ENCODE measurements at places on chromosomes 6 and 20.
A peak's percentile ranks its signal among the peaks of the same experiment; 100 is the strongest.

DNA sequence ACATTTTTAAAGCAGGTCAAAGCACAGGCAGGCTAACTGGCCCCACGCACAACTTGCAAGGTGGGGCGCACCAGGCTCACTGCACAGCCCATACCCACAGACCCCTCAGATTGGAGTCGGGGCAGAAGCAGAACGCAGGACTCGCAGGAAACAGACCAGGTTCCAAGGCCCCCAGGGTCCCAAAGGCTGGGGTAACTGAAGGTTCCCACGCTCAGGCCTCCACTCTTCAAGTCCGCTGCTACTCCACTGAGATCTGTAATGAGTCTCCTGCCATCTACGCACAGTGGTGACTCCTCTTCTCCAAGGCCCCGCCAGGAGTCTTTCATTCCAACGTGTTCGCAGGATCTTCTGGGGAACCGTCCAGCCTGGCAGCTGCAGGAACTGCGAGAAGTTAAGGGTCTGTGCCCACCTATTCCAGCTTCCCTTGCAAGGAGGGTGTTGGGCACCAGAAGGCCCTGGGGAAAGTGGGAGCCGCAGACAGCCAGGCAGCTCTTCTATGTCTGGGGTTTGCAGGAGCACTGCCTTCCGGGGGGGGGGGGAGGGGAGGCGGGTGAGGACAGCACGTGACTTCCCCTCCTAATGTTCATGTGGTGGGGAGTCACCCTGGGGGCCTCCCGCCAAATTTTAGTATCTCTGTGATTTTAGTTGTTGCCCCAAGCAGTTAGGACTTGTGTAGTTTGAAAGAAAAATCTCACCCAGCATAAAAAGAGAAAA is 2.0 kb upstream of the TAF4 start:
- DNase-seq: no peak

GRCh38 chr20:8344106-8344505 is 212.0 kb downstream of the PLCB1 start:
- no peak for DNase-seq

- no peak for DNase-seq
These were observed 101.9 kb downstream of the QRSL1 start for GRCh38 chr6:106731144-106731842.

GRCh38 chr20:10578607-10579006 is 95.2 kb downstream of the JAG1 start:
- DNase-seq: no peak

GRCh38 chr6:84462698-84463097 is 235.3 kb upstream of the CEP162 start:
- DNase-seq: no peak

DNA sequence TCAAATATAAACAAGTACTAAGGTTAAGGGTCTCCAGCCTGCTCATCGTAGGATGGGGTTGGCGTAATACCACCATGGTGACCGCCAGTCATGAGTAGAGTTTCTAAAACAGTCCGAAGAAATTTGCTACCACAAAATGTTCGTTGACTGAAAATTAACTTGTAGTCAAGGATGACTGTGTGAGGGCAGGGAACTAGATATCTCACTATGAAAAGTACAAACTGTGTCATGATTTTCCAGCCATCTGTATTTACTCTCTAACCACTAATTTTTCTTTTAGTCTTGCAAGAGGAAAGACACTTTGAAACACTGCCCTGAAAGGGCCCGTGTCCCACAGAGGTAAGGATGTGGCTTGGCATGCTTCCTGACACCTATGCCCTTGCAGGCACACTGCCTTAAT is 99.7 kb downstream of the IRF4 start:
- no peak for DNase-seq

DNA sequence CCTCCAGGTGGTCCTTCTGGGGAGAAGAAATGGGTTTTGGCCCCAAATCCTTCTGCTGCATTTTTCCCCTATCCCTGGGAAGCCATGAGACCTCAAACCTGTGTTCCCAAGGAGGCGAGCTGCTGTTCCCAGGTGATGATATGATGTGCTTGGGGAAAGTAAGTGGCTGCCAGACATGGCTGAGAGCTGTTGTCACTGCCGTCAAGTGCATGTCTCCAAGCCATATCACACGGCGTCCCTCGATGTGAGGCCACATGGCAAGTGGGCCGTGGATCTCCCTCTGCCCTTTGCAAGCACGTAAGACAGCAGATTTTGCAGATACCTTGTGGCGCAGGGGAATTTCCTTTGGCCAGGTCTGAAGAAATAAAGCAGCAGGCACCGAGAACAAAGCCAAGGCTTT is 103.7 kb upstream of the CD93 start:
- DNase-seq: no peak

GRCh38 chr6:1297746-1298145 is 14.2 kb upstream of the FOXQ1 start:
- DNase-seq: no peak

DNA sequence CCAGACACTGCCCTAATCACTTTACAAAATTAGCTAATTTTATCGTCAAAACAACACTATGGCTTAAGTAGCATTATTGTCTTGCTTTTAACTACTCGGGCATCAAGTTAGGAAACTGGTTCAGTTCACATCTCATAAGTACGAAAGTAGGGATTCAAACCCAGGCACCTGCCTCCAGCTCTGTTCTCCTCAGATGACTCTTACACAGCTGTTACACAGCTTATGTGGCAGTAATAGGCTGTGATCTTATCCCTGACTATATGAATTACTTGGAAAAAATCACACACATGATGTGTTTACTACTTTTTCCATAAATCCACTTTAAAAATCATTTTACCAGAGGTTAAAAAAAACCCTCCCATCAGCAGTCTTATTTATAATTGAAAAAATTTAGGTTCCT is 389.2 kb upstream of the FLRT3 start:
- no peak for DNase-seq

DNA sequence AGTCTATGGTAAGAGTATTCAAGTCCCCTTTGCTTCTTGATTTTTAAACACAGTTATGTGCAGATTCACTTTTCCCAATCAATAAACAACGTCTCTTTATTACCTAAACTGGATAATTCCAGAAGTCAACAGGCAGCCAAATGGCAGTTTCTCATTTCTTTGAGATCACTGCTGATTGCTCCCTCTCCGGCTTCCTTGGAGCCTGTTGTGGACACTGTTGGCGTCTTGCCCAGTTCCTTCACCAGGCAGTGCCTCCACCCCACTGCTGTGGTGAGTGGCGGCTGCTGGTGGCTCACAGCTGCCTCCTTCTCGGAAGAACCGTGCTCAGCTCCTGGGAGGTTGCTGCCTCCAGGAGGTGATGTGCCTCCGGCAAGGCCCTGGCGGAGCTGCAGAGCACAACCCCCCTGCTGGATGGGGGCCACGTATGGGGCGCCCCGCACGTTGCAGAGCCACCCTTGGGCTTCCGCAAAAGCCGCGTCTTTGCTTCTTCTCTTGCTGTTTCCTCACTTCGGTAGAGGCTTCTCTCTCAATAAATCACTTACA is 105.1 kb upstream of the CNKSR3 start:
- no peak for DNase-seq

- DNase-seq: no peak
These were observed 10.6 kb upstream of the FAM8A1 start for GRCh38 chr6:17589406-17590096.

DNA sequence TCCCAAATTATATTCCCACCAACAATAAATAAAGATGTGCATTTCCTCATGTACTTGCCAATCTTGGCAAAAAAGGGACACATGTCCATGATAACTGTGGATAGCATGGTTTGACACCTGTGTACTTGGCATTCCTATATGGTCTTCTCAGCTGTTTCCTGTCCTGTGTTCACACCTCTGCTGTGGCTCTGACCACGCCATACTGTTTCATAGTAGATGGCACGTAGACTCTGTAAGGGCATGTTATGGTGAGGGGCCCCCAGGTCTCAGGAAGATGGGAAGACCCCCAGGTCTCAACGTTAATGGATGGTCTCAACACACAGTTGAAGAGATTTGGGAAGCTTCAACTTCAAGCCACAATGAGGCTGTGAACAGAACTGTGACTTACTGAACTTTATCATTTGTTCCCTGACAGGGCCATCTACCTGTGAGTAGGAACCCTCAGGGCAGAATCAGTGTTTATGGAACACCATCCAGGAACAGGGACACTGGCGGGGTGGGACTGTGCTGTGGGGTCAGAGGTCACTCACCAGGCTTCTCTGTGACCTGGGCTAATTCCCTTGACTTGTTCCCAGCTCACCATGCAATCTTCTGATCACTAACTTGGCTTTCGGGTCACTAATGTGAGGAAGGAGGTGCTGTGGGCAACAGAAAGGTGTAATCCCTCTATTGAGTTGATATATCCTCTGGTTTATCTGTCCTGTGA is 11.8 kb downstream of the ZBTB24 start:
- DNase-seq: no peak

GRCh38 chr6:100228834-100229441 is 234.9 kb upstream of the MCHR2 start:
- DNase-seq: peak; percentile 9

GRCh38 chr6:116101790-116102189 is 1.1 kb downstream of the NT5DC1 start:
- DNase-seq: no peak

DNA sequence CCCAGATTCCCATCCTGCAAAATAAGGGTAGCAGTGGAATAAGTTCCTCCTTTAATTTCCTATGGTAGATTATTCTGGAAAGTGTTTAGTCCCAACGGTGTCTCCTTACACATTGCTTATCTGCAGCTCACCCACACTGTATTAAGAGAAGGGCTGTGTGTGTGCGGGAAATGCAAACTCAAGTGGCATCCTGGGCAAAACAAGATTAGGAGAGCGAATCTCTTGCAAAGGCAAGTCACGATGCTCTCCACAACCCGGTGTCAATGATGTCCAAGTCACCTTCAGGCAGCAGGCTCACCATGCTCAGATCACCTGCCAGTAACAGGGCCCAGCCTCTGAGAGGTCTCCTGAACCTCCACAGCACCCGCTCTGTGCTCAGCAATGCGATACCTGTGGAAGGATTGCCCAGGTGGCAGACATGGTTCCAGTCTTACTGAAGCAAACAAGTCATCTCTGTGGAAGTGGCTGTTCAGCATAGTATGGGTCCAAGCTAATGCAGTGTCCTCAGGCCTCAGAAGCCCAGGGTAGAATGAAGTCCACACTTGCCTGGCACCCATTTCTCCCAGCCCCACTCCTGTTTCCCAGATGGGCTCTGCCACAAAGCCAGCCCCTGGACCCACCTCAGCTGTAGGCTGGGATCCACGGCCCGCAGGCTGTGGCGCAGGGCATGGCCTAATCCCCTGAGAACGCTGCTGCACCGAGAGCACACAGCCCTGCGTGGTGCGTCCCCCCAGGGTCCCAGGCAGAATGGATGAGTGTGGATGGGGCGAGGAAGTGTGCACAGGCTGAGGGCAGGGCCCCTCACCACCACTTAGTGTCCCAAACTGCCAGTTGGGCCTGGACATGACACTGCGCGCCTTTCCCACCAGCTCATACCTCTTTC is 101.2 kb downstream of the PXDC1 start:
- DNase-seq: no peak

DNA sequence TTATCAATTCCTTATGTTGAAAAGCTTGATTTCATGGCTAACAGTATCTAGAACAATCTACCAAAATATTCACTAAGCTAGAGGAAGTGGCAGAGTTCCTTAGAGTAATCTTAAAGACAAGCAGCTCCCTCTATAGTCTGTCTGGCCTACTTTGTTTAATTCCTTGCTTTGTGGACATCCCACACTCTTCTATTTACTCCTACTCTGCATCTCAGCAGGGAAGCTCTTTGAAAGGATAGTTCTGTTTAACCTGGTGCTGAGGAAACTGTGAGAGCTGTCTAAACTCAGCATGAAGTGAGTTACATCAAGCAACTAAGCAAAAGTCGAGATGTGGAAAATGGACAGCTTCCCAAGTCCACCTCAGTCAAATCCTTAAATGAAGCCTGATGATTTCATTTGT is 4.3 kb downstream of the REV3L start:
- no peak for DNase-seq

DNA sequence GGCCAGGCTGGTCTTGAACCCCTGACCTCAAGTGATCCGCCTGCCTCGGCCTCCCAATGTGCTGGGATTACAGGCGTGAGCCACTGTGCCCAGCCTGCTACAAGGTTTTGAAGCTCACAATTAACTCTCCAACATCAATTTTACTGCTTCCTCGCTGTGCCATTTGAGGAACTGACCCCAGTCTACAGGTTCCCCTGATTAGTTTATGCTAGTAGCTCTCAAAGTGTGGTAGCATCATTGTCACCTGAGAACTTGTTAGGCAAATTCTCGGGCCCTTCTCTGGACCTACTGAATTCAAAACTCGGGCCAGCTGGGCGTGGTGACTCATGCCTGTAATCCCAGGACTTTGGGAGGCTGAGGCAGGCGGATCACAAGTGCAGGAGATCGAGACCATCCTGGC is 49.4 kb downstream of the MCUR1 start:
- no peak for DNase-seq

- no peak for DNase-seq
These were observed 77.0 kb upstream of the DTNBP1 start for GRCh38 chr6:15739867-15740266.

GRCh38 chr6:84811351-84811750 is 47.0 kb upstream of the TBX18 start:
- no peak for DNase-seq

- DNase-seq: no peak
These were observed 23.4 kb upstream of the PLN start for GRCh38 chr6:118524686-118525085.

DNA sequence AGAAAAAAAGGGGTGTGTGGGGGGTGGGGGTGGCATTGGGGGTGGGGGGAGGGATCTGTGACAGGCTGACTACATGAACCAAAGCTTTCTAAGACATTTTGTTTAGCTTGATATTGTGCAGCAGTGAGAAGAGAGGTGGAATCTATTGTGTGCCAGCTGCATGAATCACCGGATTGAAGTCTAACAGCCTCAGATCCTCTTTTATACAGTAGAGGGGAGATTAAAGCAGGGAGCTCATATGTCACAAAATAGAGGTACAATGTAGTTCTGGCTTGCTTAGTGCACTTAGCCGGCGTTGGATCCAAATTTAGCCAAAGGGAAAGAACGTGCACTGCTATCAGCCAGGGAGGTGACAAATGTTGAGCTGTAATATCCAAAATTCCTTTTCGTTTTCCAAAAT is 404.2 kb upstream of the CITED2 start:
- no peak for DNase-seq

DNA sequence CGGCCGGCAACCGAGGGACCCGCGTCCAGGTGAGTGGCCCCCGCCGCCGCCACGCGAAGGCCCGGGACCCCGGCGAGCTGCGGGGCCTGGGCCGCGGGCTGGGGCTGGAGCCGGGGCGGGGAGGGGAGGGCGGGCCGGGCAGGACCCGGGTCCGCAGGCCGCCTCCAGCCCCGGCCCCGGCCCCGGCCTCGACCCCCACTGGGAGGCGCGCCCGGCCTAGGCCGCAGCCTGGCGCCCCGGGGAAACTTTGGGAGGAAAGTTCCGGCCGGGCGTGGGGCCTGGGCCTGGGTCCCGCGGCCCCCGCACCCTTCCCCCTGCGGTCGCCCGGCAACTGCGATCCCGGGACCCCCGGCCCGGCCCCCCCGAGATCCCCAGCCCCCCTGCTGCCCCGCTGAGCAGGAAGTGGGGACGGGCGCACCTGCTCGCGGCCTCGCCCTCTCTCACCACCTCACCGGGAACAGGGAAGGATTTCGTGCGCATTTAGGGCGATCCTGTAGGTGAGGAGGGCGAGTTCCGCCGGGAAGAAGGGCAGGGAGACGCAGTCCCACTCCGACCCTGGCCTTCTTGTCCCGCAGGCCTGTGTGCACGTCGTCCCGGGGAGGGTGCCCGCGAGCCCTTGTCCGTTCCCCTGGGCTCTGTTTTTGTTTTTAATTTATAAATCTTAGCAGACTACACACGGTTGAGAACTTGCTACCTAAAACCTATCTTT is 402 bp downstream of the OSBPL2 start:
- DNase-seq: no peak

GRCh38 chr20:58169450-58169849 is 59.0 kb downstream of the ANKRD60 start:
- no peak for DNase-seq

GRCh38 chr6:54535568-54535967 is 227.3 kb downstream of the TINAG start:
- no peak for DNase-seq
